ENCODE measurements at places on chromosomes 11 and 22.

GRCh38 chr11:133985981-133986944 lies 29.5 kb upstream of the IGSF9B start:
- no peak for DNase-seq

DNA sequence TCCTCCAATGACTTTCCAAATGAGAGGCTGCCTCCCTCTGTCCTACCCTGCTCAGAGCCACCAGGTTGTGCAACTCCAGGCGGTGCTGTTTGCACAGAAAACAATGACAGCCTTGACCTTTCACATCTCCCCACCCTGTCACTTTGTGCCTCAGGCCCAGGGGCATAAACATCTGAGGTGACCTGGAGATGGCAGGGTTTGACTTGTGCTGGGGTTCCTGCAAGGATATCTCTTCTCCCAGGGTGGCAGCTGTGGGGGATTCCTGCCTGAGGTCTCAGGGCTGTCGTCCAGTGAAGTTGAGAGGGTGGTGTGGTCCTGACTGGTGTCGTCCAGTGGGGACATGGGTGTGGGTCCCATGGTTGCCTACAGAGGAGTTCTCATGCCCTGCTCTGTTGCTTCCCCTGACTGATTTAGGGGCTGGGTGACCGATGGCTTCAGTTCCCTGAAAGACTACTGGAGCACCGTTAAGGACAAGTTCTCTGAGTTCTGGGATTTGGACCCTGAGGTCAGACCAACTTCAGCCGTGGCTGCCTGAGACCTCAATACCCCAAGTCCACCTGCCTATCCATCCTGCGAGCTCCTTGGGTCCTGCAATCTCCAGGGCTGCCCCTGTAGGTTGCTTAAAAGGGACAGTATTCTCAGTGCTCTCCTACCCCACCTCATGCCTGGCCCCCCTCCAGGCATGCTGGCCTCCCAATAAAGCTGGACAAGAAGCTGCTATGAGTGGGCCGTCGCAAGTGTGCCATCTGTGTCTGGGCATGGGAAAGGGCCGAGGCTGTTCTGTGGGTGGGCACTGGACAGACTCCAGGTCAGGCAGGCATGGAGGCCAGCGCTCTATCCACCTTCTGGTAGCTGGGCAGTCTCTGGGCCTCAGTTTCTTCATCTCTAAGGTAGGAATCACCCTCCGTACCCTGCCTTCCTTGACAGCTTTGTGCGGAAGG lies 2.9 kb downstream of the APOC3 start:
- DNase-seq, result no peak

GRCh38 chr11:119474682-119475596 lies 52.0 kb upstream of the THY1 start:
- peak; percentile 47 for DNase-seq

- no peak for DNase-seq
Observed at GRCh38 chr11:118886681-118887111, 3.0 kb downstream of the CXCR5 start.

DNA sequence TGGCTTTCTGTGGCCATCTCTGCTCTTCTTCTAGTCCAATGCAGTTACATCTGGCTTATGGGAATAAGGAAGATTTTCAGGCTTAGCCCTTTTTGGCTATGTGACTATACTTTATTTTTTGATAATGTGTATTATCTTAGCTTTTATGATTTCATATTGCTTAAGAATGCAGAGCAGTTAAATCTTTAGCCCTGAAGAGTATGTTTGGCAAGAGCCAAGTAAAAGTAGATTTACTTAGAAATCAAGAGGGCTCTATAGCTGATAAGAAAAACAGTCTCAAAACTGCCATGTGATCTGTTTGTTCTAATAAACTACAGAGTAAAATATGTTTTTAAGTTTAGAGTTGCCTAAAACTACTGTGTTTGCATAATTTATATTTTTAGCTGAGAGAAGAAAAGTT lies 61.2 kb downstream of the RNF169 start:
- DNase-seq, result no peak

Data from renal cortex interstitium (tissue), 15 donors.